ENCODE measurements at places on chromosomes 12 and 14.

DNA sequence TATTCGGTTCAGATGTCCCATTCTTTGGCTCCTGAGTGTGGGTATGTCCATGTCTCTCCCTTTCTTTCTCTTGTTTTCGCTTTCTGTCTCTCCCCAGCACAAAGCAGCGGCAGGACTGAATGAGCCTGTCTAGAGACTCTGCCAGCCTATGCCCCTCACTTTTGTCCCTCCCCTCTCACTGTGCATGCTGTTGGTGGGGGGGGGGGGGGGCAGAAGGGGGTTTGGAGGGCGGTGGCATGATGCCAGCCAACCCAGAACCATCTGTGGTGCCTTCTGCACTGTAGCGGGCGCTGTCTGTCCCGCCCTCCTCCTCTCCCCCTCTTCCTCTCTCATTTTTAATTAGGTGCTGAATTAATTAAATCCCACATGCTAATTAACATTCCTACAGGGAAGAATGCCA, 17.7 kb downstream of the NGDN start:
- no peak for DNase-seq

GRCh38 chr14:59828276-59828675, 42.3 kb downstream of the RTN1 start:
- DNase-seq = no peak

DNA sequence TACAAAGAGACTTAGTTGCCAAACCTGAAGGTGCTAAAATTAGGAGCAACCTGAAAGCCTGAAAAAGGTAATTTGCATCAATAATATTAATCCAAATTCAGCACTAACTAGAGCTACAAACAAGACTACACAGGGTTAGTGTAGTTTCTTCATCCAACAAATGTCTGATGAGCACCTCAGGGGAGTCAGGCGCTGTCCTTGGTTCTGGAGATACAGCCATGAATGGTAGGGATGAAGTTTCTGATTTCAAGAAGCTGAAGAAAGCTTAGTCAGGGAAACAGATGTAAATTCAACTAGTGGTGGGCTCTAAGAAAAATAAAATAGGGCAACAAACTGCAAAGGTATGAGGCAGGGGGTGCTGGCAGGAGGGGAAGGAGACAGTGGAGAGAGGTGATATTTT, 266.3 kb downstream of the GLT1D1 start:
- no peak for DNase-seq

DNA sequence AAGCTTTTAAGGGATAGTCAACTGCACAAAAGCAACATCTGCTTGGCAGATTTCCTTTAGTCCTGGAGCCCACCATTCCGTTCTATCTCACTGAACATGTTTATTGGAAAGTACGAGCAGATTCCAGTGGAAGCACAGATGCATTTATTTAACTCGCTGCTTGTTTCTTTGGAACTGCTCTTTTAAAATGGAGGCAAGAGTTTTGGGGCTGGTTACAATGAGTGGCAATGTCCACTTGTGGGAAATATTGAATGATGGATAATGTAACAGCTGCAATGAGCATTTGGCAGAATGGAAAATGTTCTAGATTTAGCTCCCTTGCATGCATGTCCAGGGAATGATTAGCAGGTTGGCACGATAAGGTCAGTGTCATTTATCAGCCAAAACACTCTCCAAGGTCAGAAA, 163.0 kb downstream of the ATP23 start:
- DNase-seq = no peak

DNA sequence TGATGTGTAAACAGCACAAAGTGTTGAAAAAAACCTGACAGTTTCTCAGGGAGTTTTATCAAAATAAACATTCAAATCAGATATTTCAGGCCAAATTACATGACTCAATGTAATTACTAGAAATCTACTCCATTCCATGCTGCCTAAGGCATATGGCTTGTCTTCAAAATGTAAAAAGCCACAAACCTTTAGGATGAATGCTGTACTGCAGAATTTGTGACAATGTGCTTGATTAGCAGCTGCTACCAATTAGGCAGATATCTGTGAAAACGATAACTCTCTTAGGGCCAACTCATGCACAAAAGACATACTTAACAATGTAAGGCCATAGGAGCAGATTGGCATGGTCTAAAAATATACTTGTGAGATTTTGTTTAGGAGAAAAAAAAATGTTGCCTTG, 267.0 kb downstream of the DACT1 start:
- DNase-seq = peak; percentile 27

- DNase-seq = peak; percentile 78
Measured at GRCh38 chr14:60094306-60094897, 2.7 kb downstream of the PCNX4 start.

DNA sequence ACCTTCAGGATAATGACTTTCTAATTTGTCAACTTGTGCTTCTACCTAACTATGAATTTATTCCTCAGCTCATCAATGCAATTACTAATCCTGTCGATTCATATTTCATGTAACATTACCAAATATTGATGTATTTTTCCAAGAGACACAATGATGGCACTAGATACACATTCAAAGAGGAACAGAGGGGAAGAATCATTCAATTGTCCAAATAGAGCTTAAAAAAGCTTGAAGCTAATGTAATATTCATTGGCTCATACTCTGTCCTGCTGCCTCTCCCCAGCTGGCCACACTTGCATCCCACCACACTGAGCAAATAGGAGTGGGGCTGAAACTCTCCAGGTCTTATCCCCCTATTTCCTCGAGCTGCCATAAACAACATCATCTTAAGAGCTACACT, 9.3 kb downstream of the TESPA1 start:
- no peak for DNase-seq

- DNase-seq = no peak
Measured at GRCh38 chr12:70467918-70468733, 102.0 kb downstream of the KCNMB4 start.

- DNase-seq = no peak
Measured at GRCh38 chr12:103834942-103835341, 6.1 kb downstream of the NT5DC3 start.

GRCh38 chr12:82708061-82708879, 21.6 kb downstream of the TMTC2 start:
- DNase-seq = peak; percentile 34

- no peak for DNase-seq
Measured at GRCh38 chr12:109720152-109720856, 6.7 kb downstream of the FAM222A start.

DNA sequence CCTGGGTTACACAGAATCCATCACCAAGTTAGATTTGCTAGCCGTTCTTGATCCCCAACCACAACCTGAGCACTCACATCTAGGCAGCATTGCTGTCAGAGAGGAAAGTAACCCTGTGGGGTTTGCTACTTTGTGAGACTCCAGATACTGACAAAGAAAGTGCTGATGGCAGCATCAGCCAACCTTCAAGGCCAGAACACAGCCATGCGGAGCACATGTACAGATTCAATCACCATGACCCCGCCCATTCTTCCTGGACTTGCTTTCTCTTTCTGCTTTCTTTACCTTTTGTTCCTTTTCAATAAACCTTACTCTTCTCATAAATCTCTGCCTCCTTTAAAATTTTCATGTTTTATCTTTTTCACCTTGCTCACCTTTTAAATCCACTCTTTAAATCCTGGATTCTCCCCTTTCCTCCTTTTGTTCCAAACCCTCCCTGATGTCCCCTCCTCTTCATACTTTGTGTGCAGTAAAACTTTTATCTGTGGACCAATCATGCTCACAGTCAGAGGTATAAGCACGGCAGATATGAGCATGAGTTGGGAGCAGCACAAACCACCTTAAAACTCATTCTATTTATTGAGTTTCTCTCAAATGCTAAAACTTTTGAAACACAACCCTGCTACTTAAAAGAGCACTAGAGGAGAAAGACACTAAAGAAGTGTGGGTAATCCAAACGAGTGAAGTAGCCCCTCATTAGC, 21.9 kb upstream of the CERS5 start:
- DNase-seq = no peak

- peak; percentile 35 for DNase-seq
Measured at GRCh38 chr12:92338671-92339070, 193.0 kb upstream of the BTG1 start.

Measured in AG10803 (cell line).